ENCODE measurements at places on chromosomes 12 and 14.
A peak's percentile ranks its signal among the peaks of the same experiment; 100 is the strongest.

GRCh38 chr12:52566847-52567291 is 6.8 kb downstream of the KRT74 start:
- DNase-seq: no peak

- DNase-seq: no peak
Observed at GRCh38 chr12:110234331-110234751, 46.7 kb upstream of the ATP2A2 start.

DNA sequence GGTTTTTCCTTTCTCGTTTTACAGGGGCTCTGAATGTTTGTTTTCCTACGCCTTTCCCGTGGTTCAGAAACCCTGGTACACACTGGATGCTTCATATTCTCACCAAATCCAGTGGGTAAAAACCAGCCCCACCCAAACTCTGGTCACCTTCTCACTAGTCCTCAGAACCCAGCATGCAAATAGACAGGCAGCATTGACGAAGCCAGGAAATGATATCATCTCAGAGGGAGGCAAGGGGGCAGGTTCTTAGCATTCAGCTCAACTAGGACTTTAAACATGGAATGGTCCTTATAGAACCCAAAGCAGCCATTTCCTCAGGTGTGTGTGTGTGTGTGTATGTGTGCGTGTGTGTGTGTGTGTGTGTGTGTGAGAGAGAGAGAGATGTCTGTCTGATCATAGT is 142.0 kb downstream of the KCNK10 start:
- no peak for DNase-seq

GRCh38 chr14:75800792-75801191 is 139.7 kb downstream of the TTLL5 start:
- DNase-seq: no peak

GRCh38 chr12:133105620-133106019 is 24.5 kb downstream of the ZNF891 start:
- no peak for DNase-seq

DNA sequence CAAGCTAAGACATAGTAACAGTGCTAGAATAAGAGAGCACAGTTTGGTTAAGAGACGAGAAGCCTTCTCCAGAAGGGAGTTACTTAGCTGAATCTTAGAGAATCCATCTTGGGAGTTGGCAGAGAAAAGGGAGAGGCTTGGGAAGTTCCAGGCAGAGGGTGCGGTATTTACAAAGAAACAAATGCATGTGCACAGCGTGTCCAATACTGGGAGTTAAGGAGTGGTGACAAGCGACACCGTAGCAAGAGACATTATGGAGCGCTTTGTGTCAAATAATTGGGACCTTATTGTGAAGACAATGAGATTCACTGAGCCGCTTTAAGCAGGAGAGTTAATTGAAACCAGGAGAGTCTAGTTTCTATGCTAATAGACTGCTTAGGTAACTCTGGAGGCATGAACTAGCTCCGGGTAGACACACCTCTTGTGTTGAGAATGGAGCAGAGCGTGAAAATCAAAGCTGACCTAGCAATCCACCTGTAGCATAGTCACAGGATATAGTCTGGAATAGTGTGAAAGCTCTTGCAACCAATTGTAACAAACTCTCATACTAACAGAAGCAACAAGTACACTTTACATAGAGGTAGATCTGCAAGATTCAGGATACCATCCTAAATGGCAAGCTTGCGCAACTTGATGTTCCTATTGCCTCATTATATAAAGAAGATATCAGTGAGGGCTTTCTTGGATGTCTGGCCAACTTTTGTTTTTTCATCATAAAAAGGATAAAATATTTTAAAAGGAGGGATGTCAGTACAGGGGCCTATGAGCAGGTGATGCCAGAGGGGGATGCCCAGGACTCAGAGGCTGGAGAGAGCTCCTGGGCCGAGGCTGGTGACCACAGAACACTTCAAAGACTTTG is 5.3 kb downstream of the ALDH1L2 start:
- no peak for DNase-seq

GRCh38 chr14:104344818-104345620 is 206.6 kb downstream of the KIF26A start:
- no peak for DNase-seq

DNA sequence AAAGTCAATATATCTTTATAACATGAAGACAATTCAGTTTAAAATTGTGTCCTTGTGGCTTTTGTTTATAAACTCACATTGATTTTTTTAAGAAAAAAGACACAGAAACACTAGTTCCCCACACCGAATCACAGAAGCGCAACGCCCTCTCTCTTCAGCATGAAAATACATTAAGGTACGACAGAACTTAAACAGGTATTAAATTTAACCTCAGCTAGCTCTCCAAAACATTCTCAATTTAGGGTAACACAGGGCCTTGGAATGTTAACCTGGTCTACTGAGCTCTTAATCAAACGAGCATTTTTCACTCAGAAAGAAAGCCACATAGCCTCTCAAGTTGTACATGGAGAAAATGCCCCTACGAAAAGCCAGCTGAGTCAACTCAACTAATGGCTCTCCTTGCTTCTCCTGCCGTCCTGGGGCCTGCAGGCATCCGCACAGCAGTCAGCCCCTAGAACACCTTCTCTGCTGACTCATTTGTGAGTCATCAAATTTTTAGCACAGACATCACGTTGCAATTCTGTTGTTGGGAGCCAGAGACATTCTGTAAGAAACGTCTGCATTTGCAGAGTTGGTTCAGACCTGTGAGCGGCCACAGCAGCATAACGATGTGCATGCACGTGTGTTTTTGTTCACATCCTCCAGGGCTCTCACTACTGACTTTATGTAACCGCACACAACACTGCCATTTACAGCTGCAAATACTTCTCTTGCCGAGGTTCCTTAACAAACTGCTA is 141.6 kb downstream of the ITPR2 start:
- no peak for DNase-seq

DNA sequence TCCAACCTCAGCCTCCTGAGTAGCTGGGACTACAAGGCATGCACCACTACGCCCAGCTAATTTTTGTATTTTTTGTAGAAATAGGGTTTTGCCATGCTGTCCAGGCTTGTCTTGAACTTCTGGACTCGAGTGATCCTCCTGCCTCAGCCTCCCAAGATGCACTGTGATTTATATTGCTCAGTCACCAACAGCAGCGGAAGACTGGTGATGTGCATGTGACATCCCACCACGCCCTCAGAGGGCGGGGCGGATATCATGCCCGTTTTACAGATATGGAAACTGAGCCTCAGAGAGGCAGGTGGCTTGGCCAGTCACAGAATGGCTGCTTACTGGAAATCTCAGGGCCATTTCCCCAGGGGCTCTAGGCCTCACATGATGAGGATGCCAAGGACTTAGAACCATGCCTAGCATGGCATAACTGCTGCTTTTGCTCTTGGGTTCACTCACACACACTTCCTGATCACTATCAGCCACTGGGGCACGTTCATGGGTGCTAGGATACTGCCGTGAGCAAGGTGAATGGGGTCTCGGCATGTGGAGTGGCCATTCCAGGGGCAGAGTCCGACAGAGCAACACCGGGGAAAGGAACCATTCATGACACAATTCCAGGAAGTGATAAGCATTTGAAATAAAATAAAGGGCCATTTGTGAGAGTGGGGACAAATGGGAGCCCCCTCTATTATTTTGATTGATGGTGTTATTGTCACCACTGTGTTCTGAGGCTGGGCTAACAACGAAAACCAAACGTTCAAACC is 31.9 kb downstream of the RBM19 start:
- DNase-seq: no peak

DNA sequence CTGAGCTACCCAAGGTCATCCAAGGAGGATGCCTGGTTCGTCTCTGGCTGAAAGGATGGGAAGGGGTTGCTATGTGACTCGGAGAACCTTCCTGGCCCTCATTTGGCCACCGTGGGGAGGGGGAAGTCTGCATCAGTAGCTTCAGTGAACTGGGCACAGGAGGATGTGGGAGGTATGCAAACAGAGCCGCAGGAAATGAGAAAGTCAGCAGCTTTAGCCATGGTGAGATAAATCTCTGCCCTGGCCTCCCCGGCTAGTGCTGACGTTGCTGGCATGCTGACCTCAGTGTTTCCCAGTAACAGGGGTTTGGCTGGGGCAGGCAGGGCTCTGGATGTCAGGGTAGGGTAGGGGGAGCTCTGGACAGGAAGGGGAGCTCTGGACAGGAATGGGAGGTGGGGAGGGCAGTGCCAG is 2.3 kb upstream of the CEBPE start:
- no peak for DNase-seq

DNA sequence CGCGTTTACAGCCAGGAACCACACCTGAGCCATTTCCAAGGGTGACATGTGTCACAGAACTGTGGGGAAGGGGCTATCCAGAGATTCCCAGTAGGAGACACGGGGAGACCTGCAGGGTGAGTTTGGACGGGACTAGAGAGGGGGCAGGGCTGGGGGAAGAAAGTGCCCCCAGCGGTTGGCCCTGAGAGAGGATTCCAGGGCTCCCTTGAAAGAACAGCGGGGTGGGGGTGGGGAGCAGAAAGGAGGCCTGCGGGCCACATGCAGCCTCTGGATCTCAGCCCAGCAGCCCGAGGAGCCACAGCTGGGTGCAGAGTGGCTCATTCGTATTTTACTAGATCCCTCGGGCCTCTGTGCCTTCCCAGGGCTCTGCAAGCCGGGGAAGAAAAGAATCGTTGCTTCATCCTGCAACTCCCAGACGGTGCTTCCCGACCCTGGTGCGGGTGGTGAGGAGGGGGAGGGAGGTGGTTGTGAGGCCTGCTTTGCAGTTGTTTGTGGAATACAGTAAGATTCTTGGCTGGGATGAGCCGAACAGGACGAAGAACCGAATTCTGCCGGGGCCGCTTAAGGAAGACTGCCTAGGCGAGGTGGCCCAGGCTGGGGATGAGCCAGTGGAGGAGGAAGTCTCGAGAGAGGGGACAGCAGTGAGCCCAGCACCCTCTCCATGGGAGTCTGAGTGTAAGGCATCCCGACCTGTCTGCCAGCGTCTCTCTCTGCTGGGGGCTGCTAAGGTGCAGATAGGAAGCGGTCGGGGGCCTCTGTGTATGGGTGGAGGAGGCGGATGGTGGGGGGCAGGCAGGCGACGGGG is 36.1 kb upstream of the ANKRD9 start:
- DNase-seq: no peak

- DNase-seq: no peak
Observed at GRCh38 chr14:75501080-75501479, 21.2 kb upstream of the BATF start.

GRCh38 chr12:69575346-69575745 is 9.9 kb upstream of the CCT2 start:
- no peak for DNase-seq

GRCh38 chr12:24134092-24134491 is 184.6 kb upstream of the SOX5 start:
- no peak for DNase-seq

DNA sequence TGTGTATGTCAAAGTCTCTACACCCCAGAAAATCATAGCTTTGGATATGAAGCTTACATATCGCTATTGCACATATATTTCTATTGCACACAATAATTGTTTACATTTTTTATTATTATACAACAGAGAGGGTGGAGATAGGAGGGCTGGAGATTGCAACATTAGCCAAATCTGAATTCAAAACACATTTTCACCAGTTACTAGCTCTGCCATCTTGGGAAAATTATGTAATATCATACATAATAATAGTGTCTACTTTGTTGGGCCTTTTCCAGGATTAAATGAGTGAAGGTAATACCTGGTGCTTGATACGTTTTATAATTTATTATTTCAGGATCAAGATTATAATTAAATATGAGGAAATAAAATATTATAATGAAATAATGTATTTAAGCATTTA is 507.4 kb upstream of the TBX3 start:
- no peak for DNase-seq

- peak; percentile 75 for DNase-seq
Observed at GRCh38 chr14:74566174-74567141, 45.6 kb downstream of the LTBP2 start.

- peak; percentile 88 for DNase-seq
Observed at GRCh38 chr14:90409209-90409730, 12.4 kb downstream of the CALM1 start.

GRCh38 chr12:122846622-122847515 is 11.6 kb downstream of the HIP1R start:
- peak; percentile 64 for DNase-seq

- DNase-seq: no peak
Observed at GRCh38 chr14:104171895-104172294, 33.5 kb downstream of the KIF26A start.

DNA sequence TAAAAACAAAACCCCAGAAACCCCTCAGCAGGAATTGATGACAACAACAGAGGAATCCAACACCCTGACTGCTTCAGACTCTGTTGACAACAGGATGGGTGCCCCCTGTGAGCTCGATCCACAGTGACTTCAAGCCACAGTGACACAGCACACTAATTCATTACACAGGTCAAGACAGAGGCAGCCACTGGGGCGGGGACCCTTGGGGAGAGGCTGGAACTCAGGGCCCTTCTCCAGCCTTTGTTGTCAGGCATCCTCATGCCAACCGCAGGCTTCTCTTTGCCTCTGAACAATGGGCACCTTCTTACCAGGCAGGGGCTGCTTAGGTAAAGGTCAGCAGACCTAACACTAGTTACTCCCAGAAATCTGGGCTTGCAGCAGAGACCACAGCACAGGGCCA is 37.6 kb downstream of the ACADS start:
- DNase-seq: no peak

DNA sequence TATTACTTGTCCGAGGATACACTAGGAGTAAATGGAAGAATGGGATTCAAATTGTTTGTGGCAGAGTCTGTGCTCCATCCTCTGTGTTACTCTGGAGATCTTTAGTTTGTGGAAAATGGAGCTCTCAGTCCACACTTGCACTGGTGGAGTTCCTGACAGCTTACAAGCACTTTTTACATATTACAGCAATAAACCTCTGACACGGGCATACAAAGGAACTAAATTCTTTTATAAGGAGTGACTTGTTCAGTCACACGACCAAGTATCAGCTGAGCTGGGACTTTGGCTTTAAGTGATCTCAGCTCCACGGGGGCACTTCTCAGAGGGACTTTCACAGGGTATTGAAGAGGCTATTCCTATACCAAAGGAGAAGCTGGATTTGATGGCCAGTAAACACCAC is 417.5 kb downstream of the LRIG3 start:
- DNase-seq: no peak

DNA sequence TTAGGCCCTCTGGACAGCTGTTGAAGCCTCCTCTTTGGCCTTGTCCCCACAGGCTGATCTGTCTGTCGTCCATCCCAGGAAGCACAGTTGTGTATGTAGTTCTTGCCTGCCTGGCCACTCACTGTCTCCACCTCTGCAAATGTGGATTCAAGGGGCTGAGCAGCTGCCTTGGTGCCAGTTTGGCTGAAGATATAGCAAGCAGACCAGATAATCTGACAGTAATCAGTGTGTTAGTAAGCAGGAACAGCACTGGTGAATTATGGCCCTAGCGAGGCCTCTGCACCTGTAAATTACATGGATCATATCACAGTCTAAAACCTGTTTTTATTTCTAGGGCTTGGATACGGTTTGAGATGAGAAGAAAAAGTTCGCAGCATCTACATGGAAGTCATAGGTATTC is 282.5 kb upstream of the NOS1 start:
- DNase-seq: no peak

DNA sequence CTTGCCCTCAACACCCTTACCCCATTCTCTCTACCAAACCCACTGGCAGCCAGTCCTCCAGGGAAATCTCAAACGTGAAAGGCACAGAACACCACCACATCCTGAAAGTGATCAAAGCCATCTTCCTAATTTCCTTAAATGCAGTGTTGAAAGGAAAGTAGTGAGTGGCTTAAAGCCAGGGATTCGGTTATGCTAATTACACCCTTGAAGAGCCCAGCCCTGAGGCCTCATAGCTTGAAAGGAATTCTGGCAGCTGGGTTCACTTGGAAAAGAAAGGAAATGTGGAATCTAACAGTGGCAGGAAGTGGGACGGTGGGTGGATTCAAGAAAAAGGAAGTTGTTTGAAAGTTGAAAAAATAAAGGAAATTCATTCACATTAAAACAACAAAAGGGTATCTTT is 73.0 kb upstream of the FICD start:
- DNase-seq: no peak

GRCh38 chr14:82075566-82075965 is 541.9 kb upstream of the SEL1L start:
- peak; percentile 51 for DNase-seq
